GM13977 (cell line): ENCODE measurements at places on chromosomes 5 and 9.

- no peak for DNase-seq
These were observed 135.2 kb downstream of the PCSK1 start for GRCh38 chr5:96297867-96298266.

DNA sequence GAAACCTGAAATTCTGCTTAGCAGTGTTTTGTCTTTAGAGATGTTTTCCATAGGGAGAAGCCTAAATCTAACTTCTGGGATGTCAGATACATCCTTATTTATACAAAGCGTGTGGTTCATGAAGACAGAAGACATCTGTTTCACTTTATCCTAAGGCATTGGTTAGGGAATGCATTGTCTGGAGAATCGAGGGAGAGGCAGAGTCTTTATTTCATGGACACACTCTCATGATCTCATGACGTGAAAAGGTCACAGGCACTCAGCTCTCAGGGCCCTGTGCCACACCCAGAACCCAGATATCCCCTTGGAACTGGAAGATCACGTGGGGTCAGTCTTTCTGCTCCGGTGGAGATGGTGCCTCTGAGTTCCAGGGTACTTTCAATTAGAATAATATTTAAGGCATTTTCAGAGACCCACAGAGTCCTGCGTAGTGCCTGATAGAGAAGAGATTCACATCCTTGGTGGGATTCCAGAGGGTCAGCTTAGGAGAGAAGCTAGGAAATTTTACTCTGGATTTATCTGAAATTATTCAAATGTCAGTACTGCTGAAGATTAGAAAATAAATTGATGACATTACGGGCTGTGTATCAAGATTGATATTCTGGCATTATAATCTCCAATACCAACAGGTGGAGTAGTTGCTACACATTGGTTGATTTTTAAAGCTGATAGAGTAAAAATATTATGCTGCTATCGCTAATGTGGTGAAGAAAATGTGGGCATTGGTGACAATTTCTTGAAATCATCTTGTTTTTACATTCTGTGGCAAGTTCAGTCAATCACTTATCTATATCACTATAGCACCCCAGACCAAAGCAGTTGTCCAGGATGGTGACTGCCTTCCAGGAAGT is 378.3 kb downstream of the MTRR start:
- no peak for DNase-seq

GRCh38 chr5:140549237-140550144 is 2.0 kb downstream of the EIF4EBP3 start:
- no peak for DNase-seq

DNA sequence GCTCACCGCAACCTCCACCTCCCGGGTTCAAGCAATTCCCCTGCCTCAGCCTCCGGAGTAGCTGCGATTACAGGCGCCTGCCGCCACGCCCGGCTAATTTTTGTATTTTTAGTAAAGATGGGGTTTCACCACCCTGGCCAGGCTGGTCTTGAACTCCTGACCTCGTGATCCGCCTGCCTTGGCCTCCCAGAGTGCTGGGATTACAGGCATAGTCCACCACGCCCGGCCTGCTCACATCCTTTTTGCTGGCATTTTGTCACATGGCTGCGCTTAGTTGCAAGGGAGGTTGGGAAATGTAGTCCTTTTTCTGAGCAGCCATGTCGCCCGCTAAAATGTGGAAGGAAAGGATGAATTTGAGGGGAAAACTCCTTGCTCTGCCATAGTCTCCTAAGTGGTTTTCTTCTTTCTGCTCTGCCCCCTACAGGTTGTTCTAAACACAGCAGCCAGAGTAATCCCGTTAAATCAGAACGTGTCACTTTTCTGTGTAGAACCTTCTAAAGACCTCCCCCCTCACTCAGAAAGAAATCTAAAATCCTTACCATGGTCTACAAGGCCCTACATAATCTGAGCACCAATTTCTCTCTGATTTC is 57.8 kb upstream of the HSPA9 start:
- peak; percentile 27 for DNase-seq

DNA sequence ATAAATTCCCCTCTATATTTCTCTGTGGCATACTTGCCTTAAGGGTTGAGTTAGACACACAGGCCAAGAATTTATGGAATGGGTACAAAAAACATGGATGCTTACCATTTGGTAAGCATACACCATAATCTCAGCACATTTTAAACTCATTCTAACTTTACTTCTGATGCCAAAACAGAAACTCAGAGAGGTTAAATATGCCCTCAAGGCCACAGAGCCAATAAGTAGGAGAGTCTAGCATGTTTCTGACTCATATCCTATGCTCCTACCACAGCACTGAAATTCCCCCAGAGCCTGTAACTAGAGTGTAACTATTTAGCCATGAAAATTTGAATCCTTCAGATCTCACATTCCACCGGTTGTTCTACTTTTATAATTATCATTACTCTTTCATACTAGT is 559.7 kb downstream of the ACTL7B start:
- DNase-seq = no peak

GRCh38 chr9:74770508-74771261 is 117.0 kb downstream of the TRPM6 start:
- peak; percentile 27 for DNase-seq

GRCh38 chr5:126971455-126972031 is 58.8 kb downstream of the MARCHF3 start:
- no peak for DNase-seq

DNA sequence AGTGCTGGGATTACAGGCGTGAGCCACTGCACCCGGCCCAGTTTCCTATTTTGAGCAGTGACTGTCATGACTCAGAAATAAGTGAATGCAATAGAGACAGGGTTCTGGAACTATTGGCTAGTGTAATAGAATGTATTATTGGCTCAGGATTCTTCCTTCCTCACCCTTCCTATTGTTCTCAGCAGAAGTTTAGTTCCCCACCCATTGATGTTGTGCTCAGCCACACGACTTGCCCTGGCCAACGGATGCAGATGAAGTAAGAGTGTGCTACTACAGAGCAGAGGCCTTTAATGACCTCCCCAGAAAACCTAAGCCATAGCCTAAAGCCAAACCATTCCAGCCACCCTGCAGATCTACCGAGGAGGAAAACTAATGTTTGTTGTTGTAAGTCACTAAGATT is 287.9 kb downstream of the AGTPBP1 start:
- DNase-seq = no peak

DNA sequence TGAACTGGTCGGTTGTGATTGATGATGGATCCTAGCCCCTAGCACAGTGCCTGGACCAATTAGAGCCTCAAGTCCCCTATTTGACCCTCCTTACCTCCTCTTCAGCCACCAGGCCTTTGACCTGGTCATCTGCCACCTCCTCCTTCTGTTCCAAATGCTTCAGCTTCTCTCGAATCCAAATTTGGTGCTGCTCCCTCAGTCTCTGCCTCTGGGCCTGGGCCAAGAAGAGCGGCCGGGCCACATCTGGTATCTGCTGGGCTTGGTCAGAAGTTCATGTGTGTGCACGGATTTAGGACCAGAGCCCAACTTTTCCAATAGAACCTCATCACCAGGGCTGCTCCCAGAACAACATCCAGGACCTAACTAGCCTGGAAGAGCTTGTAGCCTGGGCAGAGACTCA is 6.5 kb downstream of the SLC35A4 start:
- no peak for DNase-seq

DNA sequence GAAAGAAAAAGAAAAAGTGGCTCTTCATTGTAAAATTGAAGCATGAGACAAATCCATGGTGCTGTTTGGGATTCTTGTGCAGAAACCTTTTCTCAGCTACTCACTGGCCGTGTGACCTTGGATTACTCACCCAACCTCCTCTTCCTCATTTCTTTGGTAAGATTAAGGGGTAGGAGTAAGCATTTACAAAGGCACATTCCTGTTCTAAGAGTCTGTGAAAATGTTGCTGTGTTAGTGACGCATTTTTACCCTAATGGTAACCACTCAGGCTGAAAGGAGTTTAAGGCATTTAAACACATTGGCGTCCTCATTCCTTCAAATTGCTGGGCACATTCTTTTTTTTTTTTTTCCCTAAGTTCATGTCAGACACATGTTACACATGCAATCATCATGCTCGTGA is 4.3 kb downstream of the RAI14 start:
- no peak for DNase-seq

- no peak for DNase-seq
These were observed 95.4 kb upstream of the LIFR start for GRCh38 chr5:38651806-38652205.

DNA sequence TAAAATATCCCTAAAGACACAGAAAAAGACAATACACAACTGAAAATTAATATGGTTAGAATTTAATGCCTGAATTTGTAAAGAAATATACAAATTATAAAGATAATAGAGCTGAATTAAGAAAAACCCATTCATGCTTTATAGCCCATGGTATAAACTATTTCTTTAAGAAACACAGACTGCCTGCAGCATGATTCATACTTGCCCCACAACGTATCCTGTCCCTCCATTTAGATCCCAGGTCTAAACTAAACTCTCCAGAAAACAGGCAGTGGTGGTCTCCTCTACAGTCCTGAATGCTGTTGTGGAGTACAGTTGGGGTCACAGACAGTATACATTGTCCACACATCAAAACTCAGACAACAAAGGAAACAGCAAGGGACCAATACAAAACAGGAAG is 24.8 kb downstream of the IL6ST start:
- DNase-seq = no peak

DNA sequence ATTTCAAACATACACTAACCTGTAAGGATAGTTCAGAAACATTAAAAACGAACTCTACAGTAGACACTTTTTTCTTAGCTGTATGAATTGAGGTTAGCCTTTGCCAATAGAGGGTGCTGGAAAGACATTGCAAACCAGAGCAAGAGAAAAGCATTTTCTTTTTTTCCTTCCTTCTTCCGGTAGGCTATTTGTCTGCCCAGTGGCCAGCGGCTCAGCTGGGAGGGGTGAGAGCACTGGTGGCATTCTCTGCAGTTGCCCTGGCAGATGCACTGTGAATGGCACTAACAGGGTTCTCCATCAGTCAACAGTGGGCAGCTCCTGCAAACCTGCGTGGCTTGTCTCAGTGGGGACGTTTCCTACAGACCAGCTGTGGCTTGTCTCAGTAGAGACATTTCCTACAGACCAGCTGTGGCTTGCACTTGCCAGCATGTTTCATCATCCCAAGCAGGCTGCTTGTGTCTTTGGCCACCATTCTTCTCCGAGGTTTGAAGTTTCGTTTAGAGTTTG is 984.5 kb upstream of the CDH18 start:
- DNase-seq = no peak

- no peak for DNase-seq
These were observed 33.1 kb downstream of the ZCCHC9 start for GRCh38 chr5:81334304-81335061.

GRCh38 chr9:20811872-20812271 is 127.8 kb downstream of the FOCAD start:
- no peak for DNase-seq

GRCh38 chr5:32686799-32687498 is 24.2 kb upstream of the NPR3 start:
- DNase-seq = no peak

DNA sequence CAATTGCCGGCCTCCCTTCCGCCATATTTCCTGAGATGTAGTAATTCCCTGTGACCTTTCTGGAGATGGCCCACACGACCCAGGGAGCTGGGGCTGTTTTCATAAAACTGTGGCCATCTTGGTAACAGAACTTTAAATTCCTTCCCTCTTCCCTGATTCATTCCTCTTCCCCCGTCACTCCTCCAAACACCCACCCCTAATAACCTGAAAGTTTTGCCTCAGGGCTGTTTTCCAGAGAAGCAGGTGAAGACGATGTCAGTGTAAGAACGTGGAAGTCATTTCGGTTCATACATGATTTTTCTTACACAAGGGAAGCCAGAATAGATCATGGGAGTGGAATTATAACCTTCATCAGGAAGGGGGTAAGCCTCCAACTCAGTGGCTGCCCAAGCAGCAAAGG is 40.6 kb upstream of the ANKH start:
- no peak for DNase-seq

- no peak for DNase-seq
These were observed 138.1 kb upstream of the COL5A1 start for GRCh38 chr9:134503301-134504105.

- DNase-seq = peak; percentile 88
These were observed 3.7 kb upstream of the STXBP1 start for GRCh38 chr9:127608104-127608966.

- DNase-seq = no peak
These were observed 3.9 kb downstream of the AMACR start for GRCh38 chr5:34003941-34004340.

- no peak for DNase-seq
These were observed 12.0 kb downstream of the TNC start for GRCh38 chr9:115106001-115106400.

GRCh38 chr5:112978836-112979235 is 2.2 kb downstream of the DCP2 start:
- DNase-seq = no peak

- no peak for DNase-seq
These were observed 139.9 kb downstream of the FANCC start for GRCh38 chr9:95177617-95178016.

- no peak for DNase-seq
These were observed 307.0 kb downstream of the ARRDC3 start for GRCh38 chr5:91076138-91076537.

DNA sequence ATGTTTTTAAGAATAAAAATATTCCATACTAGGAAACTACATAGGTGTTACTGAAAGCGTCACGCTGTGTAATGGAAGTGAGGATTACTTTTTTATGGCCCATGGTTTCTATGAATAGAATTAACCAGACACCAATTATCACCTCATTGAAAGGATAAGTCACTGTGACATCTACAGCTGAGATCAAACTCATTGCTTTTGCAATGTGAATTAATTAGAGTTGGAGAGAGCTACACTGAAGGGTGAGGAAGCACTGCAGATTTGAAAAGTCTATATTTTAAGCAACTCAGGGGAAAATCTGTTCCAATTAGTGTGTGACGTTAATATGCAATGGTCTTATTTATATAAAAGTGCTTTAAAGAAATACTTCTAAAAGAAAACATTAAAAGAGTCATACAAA is 1300.1 kb upstream of the DMAC1 start:
- DNase-seq = no peak

- DNase-seq = no peak
These were observed 23.3 kb downstream of the SKIC3 start for GRCh38 chr5:95531491-95531890.

GRCh38 chr5:112772124-112772523 is 34.4 kb downstream of the APC start:
- DNase-seq = no peak

DNA sequence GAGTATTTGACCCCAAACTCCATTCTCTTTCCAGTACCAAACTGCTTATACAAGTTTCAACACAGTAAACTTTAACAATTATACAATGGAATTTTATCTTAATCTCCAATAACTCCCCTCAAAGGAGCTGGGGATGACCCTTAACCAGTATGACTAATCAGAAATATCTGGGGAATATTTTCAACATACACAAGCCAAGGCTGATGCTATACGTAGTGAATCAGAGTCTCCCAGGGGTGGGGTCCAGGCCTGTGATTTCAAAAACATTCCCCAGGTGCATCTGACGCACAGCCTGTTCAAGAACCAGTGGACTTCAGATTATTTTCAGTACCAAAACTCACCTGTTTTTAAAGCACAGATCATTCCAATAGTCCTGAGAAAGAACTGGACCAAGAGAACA is 11.8 kb upstream of the SEMA5A start:
- no peak for DNase-seq

GRCh38 chr9:16217943-16218701 is 652.3 kb downstream of the BNC2 start:
- DNase-seq = no peak
